ENCODE measurements at places on chromosomes 16 and 17.

- DNase-seq: no peak
Observed at GRCh38 chr16:11004973-11005610, 60.7 kb downstream of the CLEC16A start.

DNA sequence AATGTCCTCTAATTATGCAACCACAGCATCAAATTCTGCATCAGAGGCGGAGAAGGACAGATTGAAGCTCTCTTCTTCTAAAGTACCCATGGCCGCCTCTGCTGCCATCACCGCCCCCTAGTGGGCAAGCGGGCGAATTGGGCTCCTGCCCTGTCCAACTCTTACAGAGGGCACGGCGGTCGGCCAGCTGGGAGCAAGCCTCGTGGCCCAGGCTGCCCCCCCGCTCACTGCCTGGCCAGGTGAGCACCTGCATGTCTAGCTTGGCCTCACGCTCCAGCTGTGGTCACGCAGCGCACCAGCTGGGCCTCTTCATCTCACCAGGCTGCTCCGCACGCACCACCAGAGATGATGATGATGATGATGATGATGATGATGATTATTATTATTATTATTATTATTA is 146.1 kb upstream of the TOM1L1 start:
- DNase-seq: no peak

DNA sequence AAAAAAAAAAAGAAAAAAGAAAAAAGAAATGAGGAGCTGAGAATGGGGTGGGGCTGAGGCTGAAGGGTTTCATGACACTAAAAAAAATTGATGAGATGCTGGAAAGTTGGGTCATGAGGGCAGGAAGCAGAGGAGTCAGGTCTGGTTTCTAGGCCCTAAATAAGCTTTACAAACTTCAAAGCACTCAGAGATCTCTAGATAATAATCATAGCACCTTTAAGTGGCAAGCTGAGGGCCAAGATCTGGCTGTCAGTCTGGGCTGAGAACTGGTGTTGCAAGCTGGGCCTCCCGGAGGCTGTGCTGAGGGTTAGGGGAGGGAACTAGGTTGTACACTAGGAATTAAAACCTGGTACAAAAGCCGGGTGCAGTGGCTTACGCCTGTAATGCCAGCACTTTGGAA is 6.4 kb downstream of the ZNF764 start:
- DNase-seq: no peak

GRCh38 chr16:86527366-86527765 is 17.0 kb downstream of the FOXF1 start:
- DNase-seq: no peak

DNA sequence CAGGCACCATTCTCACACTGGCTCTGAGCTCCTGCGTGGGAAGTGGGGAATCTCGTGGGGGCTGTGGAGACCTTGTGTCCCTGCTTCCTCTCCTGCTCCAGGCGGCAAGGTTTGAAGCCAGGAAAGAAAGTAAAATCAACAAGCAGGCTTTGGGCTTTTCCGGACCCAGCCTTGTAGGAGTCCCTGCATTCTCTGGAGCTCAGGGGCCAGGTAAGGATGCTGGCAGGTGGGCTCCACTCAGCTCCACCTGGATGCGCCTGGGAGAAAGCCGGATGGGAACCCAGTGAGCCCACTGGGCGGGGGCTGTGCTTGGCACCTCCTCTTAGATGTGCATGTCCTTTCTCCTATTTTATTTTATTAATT is 362.5 kb downstream of the SEC14L1 start:
- no peak for DNase-seq

- no peak for DNase-seq
Observed at GRCh38 chr16:57986196-57986595, 14.3 kb downstream of the ZNF319 start.

DNA sequence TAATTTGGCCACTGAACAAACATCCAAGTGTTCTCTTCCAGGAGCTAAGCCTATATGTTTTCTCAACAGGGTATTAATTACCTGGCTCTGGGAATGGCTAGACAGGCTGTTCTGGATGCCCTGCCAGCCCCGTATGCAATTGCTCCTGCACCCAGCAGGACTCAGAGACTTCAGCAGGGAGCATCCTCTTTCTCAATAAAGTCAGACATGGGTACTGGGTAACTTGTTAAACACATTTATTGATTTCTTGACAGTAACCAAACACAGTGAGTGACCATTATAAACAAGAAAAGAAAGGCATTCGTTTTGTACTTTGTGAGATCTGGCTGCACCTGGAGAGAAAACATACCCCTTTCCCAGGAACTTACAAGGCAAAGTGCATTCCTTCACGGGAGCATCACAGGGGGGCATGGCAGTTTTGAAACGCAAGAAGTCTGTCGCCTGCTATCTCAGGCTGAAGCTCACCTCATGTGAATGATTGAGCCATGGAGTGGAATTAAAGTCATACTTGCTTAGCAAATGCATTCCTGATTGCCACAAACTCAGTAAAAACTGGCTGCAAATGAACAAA is 369.8 kb downstream of the UTP18 start:
- DNase-seq: no peak

DNA sequence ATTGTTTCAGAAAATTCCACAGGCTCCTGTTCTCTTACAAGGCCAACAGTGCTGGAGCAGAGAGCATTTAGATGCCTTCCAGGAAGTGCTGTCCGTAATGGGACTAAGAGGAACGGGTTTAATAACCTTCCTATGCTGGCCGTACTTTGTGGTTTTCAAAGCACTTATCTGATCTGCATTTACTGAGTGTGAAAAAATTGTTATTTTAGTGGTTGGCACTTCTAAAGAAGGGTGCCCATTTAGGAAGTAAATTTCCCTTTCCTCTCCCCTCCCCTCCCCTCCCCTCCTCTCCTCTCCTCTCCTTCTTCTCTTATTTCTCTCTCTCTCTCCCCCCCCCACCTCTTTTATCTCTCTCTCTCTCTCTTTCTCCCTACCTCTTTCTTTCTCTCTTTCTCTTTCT is 72.0 kb upstream of the DNAJA2 start:
- no peak for DNase-seq

GRCh38 chr17:7173687-7174602 is 5.2 kb downstream of the ASGR1 start:
- peak; percentile 66 for DNase-seq

DNA sequence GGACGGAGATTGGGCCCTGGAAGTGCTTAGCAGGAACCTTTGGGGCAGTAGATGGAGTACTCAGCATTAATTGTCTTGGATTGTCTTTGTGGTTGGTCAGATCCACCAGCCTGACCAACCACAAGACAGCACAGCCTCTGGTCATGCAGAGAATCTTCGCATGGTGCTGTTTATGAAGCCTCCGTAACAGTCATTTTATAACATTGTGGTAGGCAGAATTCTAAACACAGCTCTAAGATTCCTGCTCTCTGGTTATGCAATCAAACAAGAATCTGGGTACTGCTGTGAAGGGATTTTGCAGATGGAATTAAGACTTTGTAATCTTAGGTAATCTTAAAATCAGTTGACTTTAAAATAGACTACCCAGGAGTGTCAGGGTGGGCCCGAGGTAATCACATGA is 312.2 kb upstream of the GOT2 start:
- no peak for DNase-seq

- DNase-seq: peak; percentile 64
Observed at GRCh38 chr16:74577882-74578366, 29.0 kb downstream of the GLG1 start.

DNA sequence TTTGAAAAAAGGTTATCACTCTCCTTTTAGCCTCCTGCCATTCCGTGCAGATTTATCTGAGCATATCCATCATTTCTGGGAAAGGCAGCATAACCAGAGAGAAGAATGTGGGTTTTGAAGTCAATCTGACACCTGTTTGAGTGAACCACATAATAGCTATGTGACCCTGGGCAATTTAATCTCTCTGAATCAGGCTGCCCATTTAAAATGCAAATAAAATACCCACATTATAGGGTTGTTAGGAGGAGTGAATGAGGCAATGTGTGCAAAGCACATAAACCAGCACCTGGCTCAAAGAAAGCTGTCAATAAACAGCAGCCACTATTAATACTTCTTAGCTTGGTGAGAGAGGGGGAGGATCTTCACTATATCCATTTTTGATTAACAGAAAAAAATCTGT is 88.0 kb downstream of the CACNG1 start:
- no peak for DNase-seq
